ENCODE measurements at places on chromosomes 5 and 9. TPM values are rescaled to one million over a fixed set of nuclear protein-coding genes. Genes with fewer than 3 reads are reported as not detected.

Gene C9
- total RNA-seq, result 0.19 TPM

Gene ZNF483
- 2.6 TPM for total RNA-seq

Gene NRARP
- 3.1 TPM for total RNA-seq

Gene DNAJA1
- total RNA-seq, result 138 TPM

Gene INSL4
- 0.05 TPM for total RNA-seq

Gene MLANA
- not detected for total RNA-seq

Gene ANKRD55
- total RNA-seq, result 3.5 TPM

Measured in thymus (tissue), 14 donors.